CD4-positive, alpha-beta memory T cell (primary cell): ENCODE measurements at places on chromosomes 2 and 18. TPM values are rescaled to one million over a fixed set of nuclear protein-coding genes. Genes with fewer than 3 reads are reported as not detected.

Gene C2orf42
- total RNA-seq: 36.7 TPM

Gene EGR4
- total RNA-seq: not detected

Gene RNU2-63P
- 4.3 TPM for total RNA-seq

Gene IL1R1
- 0.86 TPM for total RNA-seq

Gene RGPD6
- total RNA-seq: 42.7 TPM

Gene TTC21B
- total RNA-seq: 25.6 TPM

Gene TMEM247
- not detected for total RNA-seq

Gene FAM228A
- total RNA-seq: 0.81 TPM

Gene MYOM1
- 4.2 TPM for total RNA-seq

Gene SERPINE2
- total RNA-seq: 1.0 TPM

Gene SDC1
- 0.09 TPM for total RNA-seq

Gene KCNE4
- not detected for total RNA-seq

Gene KDSR
- 61.7 TPM for total RNA-seq

Gene TRIM54
- total RNA-seq: 0.17 TPM

Gene OR6B2
- not detected for total RNA-seq

Gene NT5C1B
- not detected for total RNA-seq

Gene ICOS
- 53.2 TPM for total RNA-seq

Gene CHMP3
- total RNA-seq: 83.6 TPM

Gene KLHL14
- not detected for total RNA-seq

Gene MTCL1
- 0.29 TPM for total RNA-seq

Gene METTL4
- total RNA-seq: 29.3 TPM

Gene RFX8
- 1.2 TPM for total RNA-seq
